ENCODE measurements at places on chromosomes 4 and X. TPM values are rescaled to one million over a fixed set of nuclear protein-coding genes. Genes with fewer than 3 reads are reported as not detected.

Gene TACC3
- 137 TPM for total RNA-seq

Gene CT45A2
- not detected for total RNA-seq

Gene RAB39B
- total RNA-seq, result 8.3 TPM

Gene CLDN2
- not detected for total RNA-seq

Gene MAGEA2B
- not detected for total RNA-seq

DNA sequence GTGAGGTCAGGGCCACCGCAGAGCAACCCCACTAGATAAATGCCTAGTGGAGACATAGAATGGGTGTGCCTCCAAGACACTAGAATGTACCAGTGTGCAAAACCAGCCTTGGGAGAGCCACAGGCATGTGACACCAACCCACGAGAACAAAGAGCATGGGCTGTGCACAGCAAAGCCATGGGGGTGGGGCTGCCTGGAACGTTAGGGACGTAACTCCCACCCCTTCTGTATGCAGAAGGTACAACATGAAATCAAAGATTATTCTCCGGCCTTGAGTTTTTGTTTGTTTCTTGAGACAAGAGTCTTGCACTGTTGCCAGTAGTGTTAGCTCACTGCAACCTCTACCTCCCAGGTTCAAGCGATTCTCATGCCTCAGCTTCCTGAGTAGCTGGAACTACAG, 99.5 kb downstream of the MID1IP1 start:
- no peaks in the 10 kb centered on the region for H3K36me3 ChIP-seq
- H3K27ac ChIP-seq, result no peak overlapping the region
- DNase-seq, result no peak
- no peak overlapping the region for H3K4me3 ChIP-seq
- H3K4me1 ChIP-seq, result no peaks in the 10 kb centered on the region

- peaks cover 4% of the 10 kb centered on the region for H3K27me3 ChIP-seq
- H3K27ac ChIP-seq, result no peak overlapping the region
- no peak for DNase-seq
- no peaks in the 10 kb centered on the region for H3K36me3 ChIP-seq
- no peaks in the 10 kb centered on the region for H3K4me1 ChIP-seq
Observed at GRCh38 chr4:41172786-41173185, 41.6 kb downstream of the APBB2 start.

DNA sequence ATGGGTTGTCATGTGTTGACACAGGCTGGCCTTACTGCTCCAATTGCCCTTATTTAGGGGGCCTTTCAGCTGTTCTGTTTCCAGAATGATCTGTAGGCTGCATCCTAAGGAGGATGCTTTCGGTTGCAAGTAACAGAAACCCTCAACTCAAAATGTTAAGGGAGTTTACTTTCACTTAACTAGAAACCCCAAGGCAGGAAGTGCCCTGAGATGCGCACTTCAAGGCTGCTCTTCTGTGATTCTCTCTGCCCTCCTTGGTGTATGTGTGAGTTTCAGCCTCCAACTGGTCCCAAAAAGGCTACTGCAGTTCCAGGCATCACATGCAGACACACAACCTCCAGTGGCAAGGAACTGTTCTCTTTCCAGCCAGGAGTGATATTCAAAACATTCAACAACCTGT, 97.3 kb upstream of the ATP6AP2 start:
- peaks cover 1% of the 10 kb centered on the region for H3K27me3 ChIP-seq
- H3K27ac ChIP-seq, result no peak overlapping the region
- H3K36me3 ChIP-seq, result no peaks in the 10 kb centered on the region
- no peak for DNase-seq
- no peak overlapping the region for H3K4me3 ChIP-seq

- no peak for DNase-seq
- no peak overlapping the region for H3K4me3 ChIP-seq
- peaks cover 32% of the 10 kb centered on the region for H3K36me3 ChIP-seq
- H3K27me3 ChIP-seq, result no peaks in the 10 kb centered on the region
Observed at GRCh38 chrX:46599051-46599560, 25.5 kb downstream of the CHST7 start.

GRCh38 chr4:122906859-122907305, 15.5 kb downstream of the NUDT6 start:
- H3K4me1 ChIP-seq, result no peaks in the 10 kb centered on the region
- no peak overlapping the region for H3K27ac ChIP-seq
- no peaks in the 10 kb centered on the region for H3K27me3 ChIP-seq
- no peak for DNase-seq
- no peak overlapping the region for H3K4me3 ChIP-seq

- H3K4me3 ChIP-seq, result no peak overlapping the region
- no peaks in the 10 kb centered on the region for H3K36me3 ChIP-seq
- peaks cover 5% of the 10 kb centered on the region for H3K27me3 ChIP-seq
Observed at GRCh38 chrX:132181364-132181763, 37.9 kb downstream of the RAP2C start.

- H3K36me3 ChIP-seq, result no peaks in the 10 kb centered on the region
- no peak overlapping the region for H3K4me3 ChIP-seq
- H3K27ac ChIP-seq, result no peak overlapping the region
- peaks cover 13% of the 10 kb centered on the region for H3K27me3 ChIP-seq
- no peak for DNase-seq
Observed at GRCh38 chr4:15434091-15434490, 6.3 kb downstream of the C1QTNF7 start.

DNA sequence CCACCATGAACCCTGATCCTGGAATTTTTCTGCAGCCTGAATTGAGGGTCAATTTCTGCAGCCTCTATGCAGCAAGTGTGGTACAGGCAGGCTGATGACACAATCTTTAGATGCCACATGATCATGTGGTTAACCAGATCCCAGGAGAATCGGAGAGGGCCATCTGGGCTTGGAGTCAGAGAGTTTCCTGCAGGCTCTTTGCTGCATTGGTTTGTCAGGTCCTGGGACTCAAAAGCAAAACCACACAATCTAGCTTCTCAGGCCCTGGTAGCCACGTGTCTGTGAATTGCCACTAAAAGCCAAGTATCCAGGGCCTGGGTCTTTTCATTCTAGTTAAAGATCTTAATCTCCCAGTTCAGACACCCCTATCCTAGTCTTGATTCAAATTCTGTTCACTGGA, 464.5 kb downstream of the BCOR start:
- no peak overlapping the region for H3K27ac ChIP-seq
- peaks cover 22% of the 10 kb centered on the region for H3K4me1 ChIP-seq
- no peak for DNase-seq
- no peaks in the 10 kb centered on the region for H3K27me3 ChIP-seq
